ENCODE measurements at places on chromosomes 5 and 9. TPM values are rescaled to one million over a fixed set of nuclear protein-coding genes. Genes with fewer than 3 reads are reported as not detected.

DNA sequence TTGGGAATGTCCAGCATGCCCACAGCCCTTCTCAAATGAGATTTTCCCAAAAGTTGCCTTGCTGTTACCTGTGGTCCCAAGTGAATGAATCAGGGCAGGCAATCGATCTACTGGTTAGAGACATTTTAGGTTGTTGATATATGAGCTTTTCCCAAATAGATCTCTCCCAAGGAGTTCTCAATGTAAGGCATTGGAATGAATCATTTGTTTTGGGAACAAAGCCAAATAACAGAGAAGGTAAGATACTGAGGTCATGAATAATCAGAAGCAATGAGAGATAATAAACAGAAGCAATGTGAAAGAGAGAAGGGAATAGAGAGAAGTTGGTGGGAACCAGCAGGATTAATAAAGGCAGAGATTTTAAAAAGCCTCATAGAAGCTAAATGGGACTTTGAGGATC, 93.6 kb upstream of the FER start:
- DNase-seq, result no peak

- no peak for DNase-seq
These were observed 73.4 kb downstream of the GABBR2 start for GRCh38 chr9:98635374-98635773.

- no peak for DNase-seq
These were observed 19.0 kb downstream of the TMC1 start for GRCh38 chr9:72540348-72540873.

DNA sequence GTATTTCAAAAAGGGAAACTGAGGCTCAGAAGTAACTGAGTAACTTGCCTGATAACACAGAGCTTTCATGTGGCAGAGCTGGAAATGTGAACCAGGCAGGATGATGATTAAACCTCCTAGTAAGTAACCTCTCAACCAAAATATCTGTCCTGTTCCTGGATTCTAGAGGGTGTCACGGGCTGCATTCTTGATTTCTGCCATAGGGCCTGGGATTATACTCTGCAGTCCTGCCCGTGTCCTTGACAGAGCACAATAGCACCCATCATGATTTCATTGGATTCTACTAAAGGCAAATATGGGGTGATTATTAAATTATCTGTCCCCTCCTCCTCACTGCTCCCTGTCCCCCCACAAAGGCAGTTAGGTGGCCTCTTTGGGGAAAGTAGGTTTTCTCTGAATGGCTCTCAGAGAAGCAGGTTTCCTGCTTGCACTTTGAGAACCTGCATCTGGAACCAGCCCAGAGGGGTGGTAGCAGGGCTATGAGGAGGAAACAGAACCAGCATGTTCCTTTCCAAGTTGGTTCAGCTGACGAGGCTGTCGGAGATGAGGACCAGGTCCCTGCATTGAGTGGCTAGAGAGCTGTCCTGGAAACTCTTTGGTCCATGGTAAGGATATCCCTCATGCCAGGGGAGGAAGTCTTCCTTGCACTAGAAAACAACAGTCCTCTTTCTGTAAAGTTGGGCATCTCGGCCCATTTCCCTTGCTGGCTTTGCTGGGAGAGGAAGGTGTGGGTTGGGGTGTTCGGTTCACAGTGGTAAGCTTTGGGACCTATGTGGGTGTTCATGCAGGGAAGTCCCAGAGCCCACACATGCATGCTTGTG, 36.6 kb downstream of the PPARGC1B start:
- DNase-seq, result no peak

DNA sequence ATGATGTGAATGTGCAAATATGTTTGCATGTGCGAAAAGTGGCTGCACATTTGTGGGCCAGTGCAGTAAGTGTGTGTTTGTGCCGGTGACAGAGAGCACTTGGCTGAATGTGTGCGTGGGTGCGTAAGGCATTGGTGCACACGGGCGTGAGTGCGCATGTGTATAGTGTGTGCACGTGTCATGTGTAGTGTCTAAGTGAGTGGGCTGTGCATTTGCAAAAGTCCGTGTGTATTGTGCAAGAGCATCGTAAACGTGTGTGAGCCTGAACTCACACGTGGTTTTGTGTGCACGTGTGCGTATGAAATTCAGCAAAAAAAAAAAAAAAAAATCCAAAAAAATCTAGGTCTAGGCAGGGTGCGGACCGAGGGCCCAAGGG, 6.5 kb upstream of the EBF1 start:
- no peak for DNase-seq

GRCh38 chr5:65061974-65062353, 293.2 kb downstream of the CWC27 start:
- no peak for DNase-seq

GRCh38 chr5:143440448-143441115, 37.1 kb upstream of the NR3C1 start:
- no peak for DNase-seq

DNA sequence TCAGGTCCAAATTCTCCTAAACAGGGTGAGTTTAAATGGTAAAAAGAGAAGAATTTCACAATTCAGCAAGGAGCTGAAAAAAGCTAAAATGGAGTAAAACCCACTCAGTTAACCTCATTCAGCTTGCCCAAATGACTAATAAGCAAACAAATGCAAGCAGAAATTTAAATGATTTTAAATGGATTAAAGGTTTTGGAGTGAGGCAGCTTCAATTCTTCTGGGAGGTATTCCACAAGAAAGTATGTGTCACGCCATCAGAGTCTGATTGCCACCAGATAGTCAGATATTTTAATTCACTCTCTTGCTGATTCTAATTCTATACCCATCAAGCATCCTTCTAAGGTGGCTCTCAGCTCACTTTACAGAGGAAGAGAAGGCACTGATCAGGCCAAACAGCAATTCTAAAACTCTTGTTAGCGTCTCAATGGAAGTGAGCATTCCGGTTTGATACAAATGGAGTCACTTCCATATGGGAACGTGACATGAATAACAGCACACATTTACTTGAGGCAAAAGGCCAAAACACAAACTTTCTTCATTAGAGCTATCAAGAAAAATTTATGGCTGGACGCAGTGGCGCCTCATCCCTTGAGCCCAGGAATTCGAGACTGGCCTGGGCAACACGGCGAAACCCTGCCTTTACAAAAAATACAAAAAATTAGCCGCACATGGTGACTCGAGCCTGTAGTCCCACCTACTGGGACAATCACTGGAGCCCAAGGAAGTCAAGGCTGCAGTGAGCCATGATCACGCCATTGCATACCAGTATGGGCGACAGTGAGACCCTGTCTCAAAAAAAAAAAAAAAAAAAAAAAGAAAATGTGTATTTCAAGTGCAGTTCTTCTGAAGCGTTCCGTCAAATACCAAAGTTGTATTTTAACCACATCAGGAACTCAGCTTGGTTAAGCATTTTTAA, 2.0 kb downstream of the CLK4 start:
- no peak for DNase-seq

Gene LCN9
- not detected for total RNA-seq

Gene GSN
- 395 TPM for total RNA-seq

Gene DROSHA
- total RNA-seq, result 57.3 TPM

Data from pulmonary artery endothelial cell (primary cell).